ENCODE measurements at places on chromosomes 2 and 18.

DNA sequence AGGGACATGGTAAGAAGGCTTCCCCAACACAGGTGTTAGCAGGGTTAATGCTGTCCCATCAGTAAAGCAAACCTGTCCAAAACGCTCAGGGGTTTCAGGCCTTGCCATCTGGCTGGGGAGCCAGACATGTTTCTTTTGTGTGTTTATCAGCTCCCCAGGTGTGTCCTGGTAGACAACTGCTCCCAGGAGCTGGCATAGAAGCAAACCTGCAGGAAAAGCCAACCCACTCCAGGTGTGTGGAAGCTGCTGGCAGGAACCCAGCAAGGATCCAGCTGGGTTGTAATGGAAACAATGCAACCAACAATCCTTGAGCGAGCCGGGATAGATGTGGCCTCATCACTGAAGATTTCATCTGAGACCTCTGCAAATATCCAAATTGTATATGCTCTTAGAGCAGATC lies 123.1 kb downstream of the RAB3GAP1 start:
- no peak for DNase-seq

DNA sequence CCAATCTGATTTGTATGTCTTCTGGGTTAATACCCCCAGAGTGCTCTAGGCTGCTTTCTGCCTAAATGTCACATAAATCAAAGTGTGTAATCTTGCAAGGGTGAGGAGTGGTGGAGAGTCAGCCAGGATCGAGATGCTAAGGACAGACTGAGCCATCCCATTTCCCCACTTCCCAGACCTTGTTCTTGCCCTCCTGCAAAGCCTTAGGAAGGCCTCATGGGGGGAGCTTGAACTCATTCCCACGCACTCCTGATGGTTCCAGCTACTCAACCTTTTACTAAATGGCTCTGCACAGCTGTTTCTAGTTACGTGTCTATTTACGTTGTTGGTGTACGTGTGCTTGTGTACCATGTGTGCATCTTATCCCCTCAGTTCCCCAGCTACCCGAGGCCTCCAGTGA lies 423.6 kb upstream of the TNP1 start:
- DNase-seq, result no peak

DNA sequence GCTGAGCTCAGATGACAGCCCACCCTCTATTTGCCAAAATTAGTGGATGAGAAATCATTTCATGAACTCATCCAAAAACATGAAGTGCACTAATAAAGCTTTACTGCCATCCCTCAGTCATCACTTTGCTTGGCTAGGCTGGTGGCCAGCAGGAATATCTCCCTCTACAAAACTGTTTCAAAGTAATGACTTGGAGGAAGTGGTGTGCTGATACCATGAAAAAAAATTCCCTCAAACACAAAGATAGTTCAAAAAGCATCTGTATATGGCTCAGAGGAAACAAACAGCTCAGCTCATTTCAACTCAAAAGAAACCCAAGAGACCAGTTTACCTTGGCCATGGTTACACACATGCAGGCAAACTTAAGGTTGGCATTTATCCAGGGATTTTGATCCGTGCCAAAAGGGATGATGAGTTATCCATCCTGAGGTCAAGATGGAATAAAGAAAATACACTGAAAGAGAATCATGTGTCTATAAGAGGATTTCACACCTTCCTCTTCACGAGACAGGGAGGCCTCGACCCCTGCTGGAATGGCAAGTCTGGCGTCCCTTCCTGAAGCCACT lies 18.4 kb upstream of the WIPF1 start:
- DNase-seq, result no peak

GRCh38 chr2:46647041-46647440 lies 167.7 kb downstream of the TMEM247 start:
- no peak for DNase-seq
